Fibroblast of skin of left quadriceps (primary cell): ENCODE measurements at places on chromosomes 13 and 19.

DNA sequence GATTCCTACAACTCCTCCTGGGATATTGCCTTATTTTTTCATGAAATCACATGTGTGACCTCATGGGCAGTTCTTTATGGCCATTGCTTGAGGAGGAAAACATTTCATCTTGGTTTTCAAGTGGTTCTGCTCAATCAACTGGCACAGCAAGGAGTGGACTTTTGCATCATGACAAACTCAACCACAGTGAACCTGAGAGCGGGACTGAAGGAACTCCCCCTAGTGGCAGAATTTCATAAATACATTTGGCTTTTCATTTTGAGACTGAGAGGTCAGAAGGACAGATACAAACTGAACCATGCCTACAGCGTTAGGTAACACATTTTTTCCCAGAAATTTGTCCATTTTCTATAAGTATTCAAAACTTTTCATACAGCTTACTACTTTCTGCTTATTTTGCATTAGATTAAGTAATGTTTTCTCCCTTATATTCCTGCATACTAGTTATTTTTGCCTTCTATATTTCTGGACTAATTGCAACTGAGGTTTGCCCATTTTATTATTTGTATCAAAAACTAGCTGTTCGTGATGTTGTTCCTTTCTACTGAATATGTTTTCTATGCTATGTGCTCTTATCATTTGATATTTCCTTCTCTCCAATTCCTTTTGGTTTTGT is 13.4 kb upstream of the SIGLEC12 start:
- DNase-seq = peak; percentile 3

DNA sequence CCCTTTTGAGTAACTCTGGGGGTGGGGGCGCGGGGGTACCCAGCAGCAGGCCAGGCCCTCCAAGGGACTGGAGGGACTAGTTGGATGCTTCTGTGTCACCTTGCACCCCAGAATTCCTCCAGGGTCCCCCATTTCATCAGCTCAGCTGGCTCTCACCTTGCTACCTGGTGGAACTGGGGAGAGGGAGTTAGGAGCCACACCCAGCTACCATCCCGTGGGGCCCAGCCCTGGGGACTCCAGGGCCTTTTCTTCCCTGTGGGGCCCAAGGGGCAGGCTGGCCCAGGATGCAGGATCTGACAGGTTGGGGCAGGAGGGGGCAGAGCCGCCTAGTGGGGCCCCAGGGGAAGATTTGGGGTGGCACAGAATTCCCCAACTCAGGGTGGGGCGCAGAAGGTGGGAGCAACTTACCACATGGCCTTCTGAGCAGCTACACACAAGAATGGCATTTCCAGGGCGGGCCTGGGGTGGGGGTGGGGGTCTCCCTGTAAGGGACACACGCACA is 32.8 kb upstream of the NANOS3 start:
- DNase-seq = no peak

- DNase-seq = peak; percentile 60
These were observed 1551.1 kb downstream of the EFNB2 start for GRCh38 chr13:104984296-104984818.

GRCh38 chr19:29450812-29451211 is 75.0 kb upstream of the VSTM2B start:
- DNase-seq = no peak

DNA sequence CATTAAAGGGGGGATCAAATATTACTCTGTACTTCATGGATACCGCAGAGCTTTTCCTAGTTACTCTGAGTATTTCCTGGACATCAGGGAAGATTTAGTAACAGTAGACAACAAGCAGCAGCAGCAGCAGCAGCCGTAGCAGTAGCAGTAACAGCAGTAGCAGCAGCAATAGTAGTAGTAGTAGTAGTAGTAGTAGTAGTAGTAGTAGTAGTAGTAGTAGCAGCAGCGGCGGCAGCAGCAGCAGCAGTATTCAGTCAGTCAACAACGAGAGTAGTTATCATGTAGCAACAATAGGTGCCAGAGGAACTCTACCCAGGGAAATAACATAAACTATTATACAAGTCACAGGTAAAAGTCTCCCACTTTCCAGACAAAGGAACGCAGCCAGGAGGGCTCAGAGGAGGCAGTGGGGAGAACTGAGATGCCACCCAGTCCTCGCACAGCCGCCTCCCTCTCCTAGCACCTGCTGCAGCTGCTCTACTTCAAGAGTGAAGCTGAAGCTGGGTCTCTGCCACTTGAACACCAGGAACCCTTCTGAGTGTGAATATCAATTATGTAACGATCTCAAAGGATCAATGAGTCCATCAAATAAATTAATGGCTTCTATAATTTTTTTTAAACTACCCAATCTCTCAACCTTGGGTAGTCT is 1.3 kb upstream of the DOCK9 start:
- no peak for DNase-seq

DNA sequence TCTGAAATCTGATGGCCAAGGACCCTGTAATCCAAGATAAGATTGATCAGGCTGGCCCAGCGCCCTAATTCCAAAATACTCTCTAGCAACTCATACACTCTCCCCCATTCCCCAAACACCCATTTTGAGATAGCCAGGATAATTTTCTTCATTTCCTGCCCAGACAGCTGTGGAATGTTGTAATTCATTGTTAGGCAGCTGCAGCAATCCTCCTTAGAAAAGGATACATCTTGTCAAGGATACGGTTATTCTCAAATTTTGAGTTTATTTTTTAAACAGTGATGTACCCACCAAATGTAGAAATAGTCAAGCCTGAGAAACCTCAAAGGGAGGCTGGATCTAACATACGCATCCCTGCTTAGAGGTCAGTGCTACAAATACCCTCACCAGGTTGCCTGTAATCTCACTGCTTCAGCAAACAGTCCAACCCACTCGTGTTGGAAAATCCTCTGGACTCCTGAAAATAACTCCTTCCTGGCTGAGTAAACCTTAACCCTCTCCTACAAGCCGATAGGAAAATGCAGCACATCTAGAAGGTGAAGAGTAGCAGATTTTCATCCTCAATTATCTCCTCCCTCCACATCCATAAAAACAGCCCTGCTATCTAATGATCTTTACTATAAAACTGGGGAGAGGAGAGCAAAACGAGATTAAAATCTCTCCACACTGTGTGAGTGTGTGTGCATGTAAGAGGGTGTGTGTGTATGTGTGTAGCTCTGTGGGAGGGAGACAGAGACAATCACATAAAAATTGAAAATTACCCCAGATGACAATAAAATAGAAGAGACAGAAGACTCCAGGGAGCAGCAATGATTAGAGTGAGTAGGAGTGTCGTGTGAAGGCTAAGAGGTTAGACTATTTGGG is 683.1 kb downstream of the DIAPH3 start:
- DNase-seq = no peak

DNA sequence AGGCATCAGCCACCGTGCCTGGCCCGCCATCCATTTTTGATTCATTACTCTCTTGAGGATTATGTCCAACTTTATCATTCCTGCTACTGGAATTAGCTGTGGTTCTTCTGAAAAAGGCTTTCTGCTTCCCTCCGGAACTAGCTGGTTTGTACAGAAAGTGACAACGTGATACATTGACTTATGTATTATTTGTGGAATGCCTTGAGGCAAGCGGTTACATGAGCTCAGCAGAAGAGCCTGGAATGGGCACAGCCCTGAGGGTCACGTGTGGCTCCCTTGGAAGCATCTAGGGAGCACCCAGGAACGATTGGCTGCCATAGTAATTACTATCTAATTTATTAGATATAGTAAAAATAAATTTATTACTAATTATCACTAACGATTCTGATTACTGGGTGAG is 14.4 kb upstream of the RETN start:
- no peak for DNase-seq
